Suppressor macrophage (primary cell): ENCODE measurements at places on chromosomes 3 and 15.

GRCh38 chr15:69852482-69852881 is 245.2 kb downstream of the TLE3 start:
- no peak for DNase-seq

- DNase-seq: no peak
Measured at GRCh38 chr3:172280406-172281051, 167.7 kb downstream of the GHSR start.

DNA sequence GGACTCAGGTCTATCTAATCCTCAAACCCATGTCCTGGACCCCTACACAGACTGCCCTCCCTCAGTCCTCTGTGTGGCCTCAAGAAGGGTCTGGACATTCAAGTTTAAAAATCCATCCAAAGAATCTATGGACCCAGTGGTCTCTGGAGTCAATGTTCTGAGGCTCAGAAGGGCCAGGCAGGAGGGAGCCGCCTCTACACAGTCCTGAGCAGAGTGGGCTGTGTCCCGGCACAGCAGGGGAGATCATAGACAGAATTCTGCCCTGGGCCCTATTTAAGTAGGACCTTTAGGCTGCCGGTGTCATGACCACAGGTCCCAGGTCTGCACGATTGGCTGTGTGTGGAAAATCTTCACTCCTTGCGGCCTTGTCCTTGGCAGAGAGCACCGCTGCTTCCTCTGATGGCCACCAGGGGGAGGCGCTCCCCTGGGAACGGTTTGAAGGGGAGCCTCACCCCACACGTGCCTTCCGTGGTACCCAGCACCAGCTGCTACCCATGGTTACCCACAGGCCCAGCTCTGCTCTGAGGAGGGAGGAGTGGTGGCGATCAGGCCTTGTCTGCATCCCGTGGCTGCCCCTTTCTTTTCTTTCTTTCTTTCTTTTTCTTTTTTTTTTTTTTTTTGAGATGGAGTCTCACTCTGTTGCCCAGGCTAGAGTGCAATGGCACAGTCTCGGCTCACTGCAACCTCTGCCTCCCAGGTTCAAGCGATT is 37.9 kb downstream of the CHRD start:
- DNase-seq: peak; percentile 90

- no peak for DNase-seq
Measured at GRCh38 chr15:61003437-61004218, 225.5 kb downstream of the RORA start.

GRCh38 chr15:57476533-57476975 is 100.2 kb downstream of the CGNL1 start:
- no peak for DNase-seq

DNA sequence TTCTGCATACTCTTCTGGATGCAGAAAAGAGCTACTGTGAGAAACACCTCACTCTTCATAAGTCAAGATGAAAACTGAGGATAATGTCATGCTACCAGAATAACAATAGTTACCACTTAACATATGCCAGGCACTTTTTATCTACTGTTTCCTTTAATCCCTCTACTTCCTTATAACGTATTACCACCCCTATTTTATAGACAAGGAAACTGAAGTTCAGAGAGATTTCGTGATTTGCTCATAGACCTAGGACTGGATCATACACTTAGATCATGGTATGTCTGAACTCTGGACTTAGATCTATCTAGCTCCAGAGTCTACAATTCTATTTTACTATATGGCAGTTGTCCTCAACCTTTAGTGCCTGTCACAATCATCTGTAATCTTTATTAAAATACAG is 155.7 kb upstream of the TSPAN3 start:
- peak; percentile 6 for DNase-seq

GRCh38 chr15:100997442-100997841 is 78.3 kb downstream of the LRRK1 start:
- DNase-seq: no peak

GRCh38 chr3:151558661-151559060 is 97.8 kb upstream of the IGSF10 start:
- DNase-seq: no peak

GRCh38 chr3:113659101-113659541 is 37.3 kb downstream of the USF3 start:
- no peak for DNase-seq

DNA sequence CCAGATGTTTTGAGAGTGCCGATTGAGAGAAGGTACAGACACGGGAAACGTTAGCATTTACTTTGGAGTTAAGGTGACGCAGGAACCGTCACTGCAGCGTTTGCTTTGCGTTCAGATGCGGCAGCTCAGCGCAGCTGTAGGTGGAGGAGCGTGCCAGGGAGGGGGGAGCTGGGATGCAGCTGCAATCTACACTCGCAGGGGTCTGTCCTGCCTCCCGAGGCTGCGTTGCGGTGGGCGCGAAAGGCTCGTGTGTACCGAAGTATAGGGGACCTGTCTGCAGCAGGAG is 425 bp upstream of the FYTTD1 start:
- DNase-seq: peak; percentile 36

GRCh38 chr3:141346418-141346817 is 21.9 kb upstream of the ZBTB38 start:
- peak; percentile 36 for DNase-seq

GRCh38 chr3:39176025-39176714 is 16.2 kb downstream of the XIRP1 start:
- DNase-seq: no peak
